ENCODE measurements at places on chromosomes 13 and 19.

DNA sequence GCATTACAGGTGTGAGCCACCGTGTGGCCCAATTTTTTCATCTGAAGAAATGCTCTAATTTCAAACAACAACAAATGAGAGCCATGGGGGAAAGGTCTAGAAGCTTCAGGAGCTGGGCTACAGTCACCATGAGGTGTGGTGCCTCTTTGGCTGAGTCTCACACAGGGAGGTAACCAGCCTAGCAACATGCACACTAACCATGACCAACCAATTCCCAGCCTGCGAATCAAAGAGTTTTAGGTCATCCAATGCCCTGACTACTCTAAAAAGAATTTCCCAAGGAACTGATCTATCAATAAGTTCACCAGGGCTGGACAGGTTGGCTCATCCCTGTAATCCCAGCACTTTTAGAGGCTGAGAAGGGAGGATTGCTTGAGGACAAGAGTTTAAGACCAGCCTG, 29.9 kb downstream of the PBX4 start:
- DNase-seq: no peak

GRCh38 chr13:94620286-94620896, 18.7 kb downstream of the GPR180 start:
- no peak for DNase-seq

- no peak for DNase-seq
Observed at GRCh38 chr19:14768001-14768400, 10.4 kb downstream of the ADGRE2 start.

DNA sequence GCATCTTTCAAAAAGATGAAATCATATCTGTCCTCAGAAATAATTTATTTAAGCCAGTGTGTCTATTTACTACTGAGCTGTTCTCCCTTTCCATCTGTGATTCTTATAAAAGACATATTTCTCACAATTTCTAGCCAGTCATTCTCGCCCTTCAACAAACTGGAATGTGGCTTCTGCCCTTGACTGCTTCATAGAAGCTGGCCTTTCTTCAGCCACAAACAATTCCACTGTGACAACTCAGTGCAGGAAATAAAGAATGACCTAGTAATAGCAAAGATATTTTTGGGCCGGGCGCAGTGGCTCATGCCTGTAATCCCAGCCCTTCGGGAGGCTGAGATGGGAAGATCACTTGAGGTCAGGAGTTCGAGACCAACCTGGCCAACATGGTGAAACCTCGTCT, 655.5 kb downstream of the PCDH9 start:
- DNase-seq: no peak

DNA sequence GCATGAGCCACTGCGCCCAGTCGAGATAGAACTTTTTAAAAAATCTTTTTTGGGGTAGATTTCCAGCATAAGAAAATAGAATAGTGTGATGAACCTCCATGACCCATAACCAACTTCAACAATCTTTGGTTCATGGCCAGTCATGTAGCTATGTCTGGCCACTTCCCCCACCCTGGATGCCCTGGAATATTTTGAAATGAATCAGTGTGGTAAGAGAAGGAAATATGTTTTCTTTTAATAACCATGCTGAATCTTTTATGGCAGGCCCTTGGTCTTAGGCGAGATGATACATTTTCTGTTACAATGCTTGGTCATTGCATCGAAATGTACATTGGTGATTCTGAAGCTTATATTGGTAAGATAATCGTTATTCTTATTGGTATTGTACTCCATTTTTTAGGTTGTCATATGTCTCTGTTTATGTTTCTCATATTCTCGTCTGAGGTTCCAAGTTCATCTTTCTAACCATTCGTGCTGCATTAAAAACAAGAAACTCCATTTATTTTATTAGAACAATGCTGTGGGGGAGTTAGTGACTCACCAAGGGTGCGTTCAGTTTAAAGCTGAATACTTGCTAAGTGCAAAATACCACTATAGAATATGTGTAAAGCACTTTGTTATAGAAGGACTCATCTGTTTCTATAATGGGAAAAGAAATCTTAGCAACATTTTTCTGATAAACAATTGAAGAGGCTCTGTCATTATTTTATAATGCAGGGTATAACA, 16.4 kb upstream of the UPF3A start:
- DNase-seq: no peak

DNA sequence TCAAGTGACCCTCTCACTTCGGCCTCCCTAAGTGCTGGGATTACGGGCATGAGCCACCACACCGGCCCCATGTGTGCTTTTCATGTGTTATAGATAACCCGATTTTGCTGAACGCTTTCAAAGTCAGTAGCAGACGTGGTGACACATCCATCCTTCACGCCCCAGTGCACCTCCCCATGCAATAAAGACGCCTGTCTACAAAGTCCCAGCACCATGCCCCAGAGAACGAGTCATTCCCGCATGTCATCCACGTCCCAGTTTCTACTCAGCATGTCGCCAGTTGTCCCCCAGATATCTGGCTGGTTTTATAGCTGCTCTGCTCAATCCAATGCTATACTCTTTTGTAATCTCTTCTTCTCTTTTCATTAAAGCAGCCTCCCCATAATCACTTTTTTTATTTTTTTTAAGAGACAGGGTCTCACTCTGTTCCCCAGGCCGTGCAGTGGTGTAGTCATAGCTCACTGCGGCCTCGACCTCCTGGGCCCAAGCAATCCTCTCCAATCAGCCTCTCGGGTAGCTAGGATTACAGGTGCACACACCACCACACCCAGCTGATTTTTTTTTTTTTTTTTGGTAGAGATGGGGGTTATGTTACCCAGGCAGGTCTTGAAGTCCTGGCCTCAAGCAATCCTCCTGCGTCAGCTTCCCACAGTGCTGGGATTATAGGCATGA, 42.5 kb downstream of the DNM2 start:
- no peak for DNase-seq

- no peak for DNase-seq
Observed at GRCh38 chr19:2195914-2196313, 32.2 kb downstream of the DOT1L start.

GRCh38 chr13:110882972-110883371, 31.9 kb downstream of the ANKRD10 start:
- DNase-seq: no peak
